ENCODE measurements at places on chromosomes 7 and 10. TPM values are rescaled to one million over a fixed set of nuclear protein-coding genes. Genes with fewer than 3 reads are reported as not detected.

PNLIPRP3 gene
- total RNA-seq = not detected

DNA sequence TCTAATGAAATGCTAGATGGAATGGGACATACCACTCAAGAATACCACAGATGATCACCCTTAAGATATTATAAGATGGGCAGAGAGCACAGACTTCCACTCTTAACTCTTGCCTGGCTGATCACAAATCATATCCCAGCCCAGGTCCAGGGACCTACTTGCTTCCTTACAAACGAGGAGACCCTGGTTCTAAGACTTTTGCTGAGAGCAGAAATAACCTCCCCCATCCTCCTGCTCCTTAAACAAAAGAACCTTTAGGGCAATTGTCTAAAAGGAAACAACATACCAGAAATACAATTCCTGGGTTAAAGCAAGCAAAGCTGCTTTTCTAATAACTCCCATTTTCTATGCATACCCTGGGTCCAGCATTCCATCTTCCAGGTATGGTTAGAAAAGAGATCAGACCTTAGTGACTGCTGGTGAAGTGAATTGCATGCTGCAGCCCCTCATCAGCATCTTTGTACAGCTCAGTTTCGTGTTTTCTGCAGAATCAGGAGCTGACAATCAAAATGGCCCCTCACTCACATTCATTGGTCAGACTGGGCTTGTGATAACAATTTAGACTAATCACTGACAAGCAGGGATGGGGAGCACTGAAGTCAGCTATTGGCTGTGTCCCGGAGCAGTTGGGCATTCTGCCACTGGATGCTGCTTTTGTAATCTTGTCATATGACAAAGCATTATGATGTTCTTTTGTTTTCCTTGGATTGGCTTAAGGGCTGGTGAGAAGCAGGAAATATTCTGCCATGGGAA, 14.6 kb downstream of the IFIT3 start:
- peaks cover 6% of the 10 kb centered on the region for H3K36me3 ChIP-seq
- H3K27me3 ChIP-seq = no peaks in the 10 kb centered on the region
- no peak for DNase-seq
- H3K4me3 ChIP-seq = no peak overlapping the region
- H3K4me1 ChIP-seq = peaks cover 13% of the 10 kb centered on the region

DNA sequence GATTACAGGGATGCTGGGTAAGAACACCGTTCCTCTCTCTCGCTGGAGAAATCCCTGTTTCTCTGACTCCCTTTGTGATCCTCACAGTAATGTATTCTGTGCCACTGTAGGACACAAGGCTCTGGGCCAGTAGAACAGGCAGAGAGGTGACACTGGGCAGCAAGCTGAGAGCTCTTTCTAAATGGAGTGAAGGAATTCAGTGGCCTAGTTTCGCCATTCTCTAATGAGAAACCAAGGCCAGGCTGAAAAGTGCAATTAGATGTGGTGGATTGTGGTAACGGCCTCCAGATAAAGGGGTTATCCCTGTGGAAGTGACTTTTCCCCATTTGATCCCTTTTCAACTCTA, 12.8 kb downstream of the KCTD7 start:
- no peaks in the 10 kb centered on the region for H3K4me1 ChIP-seq
- H3K36me3 ChIP-seq = peaks cover 37% of the 10 kb centered on the region
- no peaks in the 10 kb centered on the region for H3K27me3 ChIP-seq

- peak overlapping the region; percentile 92 for H3K27ac ChIP-seq
- H3K4me1 ChIP-seq = peaks cover 36% of the 10 kb centered on the region
- no peak overlapping the region for H3K4me3 ChIP-seq
- no peaks in the 10 kb centered on the region for H3K36me3 ChIP-seq
These were observed 13.1 kb downstream of the LZTS2 start for GRCh38 chr10:101012525-101013364.

All from chondrocyte (in vitro differentiated cells).